KG1 (cell line): ENCODE measurements at places on chromosomes 12 and 14.
A peak's percentile ranks its signal among the peaks of the same experiment; 100 is the strongest.

DNA sequence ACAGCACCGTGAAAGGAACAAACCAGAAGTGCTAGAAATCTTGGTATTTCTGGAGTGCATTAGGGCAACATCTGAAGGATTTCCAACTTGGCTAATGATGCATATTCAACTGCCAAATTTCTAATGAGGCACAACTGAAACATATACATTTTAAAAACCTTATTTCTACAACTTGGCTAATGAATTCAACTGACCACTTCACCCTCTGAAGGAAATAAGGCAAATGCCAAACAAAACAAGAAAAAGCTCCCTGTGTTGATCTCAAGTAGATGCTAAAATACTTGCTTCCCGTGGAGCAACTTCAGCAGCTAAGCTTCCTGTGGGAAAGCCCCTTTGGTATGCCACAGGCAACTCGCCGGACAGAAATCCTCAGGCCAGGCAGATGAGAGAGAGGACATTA is 167.1 kb downstream of the TTC7B start:
- no peak for DNase-seq

DNA sequence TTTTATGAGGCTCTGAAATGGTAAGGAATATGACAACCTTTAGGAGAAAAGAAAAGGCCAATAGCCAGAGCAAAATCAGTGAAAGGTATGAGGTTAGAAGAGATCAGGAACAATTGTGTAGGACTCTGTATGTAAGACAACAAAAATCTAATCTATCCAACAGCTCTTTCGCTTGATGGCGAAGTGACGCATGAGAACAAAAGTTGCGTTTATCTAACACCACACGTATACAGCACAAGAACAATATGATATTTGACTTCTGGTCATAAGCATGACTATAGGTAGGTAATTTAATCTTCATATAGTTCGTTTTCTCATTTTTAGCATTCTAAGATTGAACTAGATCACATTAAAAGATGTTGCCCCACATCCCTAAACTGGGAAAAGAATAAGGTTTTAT is 1.5 kb downstream of the CLECL1 start:
- DNase-seq, result no peak

- no peak for DNase-seq
These were observed 13.7 kb upstream of the DYNC1H1 start for GRCh38 chr14:101950516-101951215.

DNA sequence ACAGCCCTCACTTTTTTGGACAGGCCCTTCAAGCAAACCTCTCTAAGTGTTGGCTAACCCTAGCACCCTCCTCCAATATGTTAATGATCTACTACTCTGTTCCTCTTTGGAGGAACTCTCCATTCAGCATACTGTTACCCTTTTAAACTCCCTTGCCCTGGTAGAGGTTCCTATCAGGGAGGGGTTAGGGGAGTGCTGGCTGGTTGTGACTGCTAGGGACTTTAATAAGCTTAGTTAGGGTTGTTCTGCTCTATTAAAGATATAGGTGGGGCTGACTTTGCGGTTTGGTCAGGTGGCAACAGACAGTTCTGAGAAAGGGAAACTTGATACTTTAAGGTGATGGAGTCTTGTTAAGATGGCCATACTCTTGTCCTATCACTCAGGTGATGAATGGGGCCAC is 301.5 kb upstream of the FBXO33 start:
- DNase-seq, result no peak

DNA sequence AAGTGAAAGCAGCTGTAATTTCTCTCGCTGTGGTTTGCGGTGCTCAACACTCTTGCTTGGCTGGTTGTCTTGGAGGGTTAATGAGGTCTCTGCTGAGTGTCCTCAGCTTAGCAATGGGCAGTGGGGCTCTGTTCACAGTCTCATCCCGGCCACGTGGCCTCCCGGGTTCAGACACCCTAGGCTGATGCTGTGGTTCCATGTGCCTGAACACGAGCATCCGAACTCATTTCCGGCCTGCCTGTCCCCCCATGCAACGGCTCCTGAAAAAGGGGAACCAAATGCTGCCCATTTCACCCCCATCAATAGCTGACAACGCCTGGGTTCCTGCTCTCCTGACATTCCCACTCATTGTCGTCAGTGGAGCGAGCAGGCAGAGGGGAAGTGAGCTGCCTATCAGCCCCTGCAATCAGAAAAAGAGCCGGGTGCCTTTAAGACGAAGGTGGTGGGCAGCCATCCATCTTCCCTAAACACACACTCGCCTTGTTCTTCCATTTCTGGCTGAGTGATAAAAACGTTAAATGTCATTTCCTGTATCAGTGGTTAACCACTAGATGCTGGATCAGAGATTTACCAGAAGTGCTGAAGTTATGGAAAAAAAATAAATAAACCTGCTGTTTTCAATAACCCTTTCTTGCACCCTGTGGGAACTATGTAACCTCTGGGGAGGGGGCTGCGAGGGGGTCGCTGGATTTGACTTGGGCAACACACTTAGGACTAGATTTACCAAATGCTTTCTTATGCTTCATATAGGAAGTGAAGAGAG is 60.3 kb upstream of the BCL2L14 start:
- DNase-seq, result peak; percentile 66

GRCh38 chr14:89430391-89431236 is 13.6 kb upstream of the FOXN3 start:
- no peak for DNase-seq

DNA sequence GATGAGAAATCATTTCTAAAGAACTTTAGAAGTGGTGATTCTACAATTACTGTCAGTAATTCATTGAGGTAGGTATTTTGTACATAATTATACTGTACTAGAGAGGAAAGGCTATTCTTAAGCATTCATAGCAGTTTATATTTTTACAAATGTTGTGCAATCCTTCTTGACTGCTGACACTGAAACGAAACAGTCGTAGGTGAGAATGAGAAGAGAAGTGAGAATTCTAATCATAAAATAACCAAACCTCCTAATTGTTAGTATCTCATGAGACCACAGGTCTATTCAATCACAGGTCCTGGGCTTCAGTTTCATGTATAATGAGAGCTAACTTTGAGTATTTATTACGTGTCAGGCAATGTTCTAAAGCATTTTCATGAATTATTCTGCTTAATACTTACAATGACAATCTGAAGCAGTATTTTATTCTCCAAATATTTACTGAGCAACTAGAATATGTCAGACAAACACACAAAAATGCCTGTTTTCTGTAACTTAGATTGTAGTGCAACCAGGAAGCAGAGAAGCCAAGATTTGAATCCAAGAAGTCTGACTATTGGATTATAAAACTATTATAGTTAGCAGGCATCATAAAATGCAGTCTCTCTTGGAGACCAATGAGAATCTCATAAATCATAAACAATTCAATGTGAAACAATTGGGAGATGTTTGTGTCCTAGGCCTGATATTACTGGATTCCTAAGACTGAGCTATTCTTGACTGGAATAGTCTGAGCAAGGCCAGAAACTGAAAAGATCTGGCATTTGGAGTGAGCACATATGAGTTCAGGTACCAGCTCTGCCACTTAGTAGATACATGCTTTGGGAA is 24.3 kb downstream of the RERG start:
- DNase-seq, result no peak

- peak; percentile 9 for DNase-seq
These were observed 223.9 kb downstream of the PTPRO start for GRCh38 chr12:15546102-15546701.

- no peak for DNase-seq
These were observed 2.9 kb downstream of the NEK9 start for GRCh38 chr14:75123991-75124390.

- DNase-seq, result peak; percentile 48
These were observed 23.2 kb upstream of the ESRRB start for GRCh38 chr14:76352639-76353281.

DNA sequence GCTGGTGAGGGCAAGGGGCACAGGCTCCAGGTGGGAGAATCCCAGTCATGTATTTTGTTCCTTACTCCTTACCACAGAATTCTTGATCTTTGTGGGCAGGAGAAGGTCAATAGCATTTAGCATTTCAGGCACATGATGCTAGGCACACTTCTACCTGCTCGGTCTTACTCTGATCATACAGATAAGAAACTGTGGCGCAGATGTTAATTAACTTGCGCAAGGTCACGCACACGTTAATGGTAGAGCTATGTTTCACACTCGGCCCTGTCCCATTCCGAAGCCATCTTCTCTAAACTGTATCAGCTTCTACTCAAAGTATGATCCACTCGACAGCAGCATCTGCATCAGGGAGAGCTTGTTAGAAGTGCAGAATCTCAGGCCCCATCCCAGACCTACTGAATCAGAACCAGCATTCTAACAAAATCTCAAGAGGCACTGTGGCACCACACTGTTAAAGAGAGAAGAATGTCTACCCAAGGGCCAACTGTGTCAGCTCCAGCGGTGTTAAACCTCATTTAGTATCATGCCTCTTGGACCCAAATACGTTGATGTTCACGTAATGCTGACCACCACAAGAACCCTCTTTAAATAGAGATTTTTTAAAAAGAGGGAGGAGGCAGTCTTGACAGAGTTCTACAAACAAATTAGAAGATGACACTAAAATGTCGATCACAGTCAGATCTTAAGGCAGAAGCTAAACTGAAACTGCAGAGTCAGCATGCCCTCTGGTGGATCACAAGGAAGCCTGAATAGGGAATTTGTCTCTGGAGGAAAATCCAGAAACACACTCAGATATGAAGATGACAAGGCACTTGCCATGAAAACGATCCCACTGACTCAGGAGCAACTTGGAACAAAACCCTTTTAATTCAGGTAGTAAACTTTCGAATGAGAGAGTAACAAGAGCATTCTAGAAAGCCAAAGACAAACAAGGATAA is 7.3 kb downstream of the STXBP6 start:
- no peak for DNase-seq

DNA sequence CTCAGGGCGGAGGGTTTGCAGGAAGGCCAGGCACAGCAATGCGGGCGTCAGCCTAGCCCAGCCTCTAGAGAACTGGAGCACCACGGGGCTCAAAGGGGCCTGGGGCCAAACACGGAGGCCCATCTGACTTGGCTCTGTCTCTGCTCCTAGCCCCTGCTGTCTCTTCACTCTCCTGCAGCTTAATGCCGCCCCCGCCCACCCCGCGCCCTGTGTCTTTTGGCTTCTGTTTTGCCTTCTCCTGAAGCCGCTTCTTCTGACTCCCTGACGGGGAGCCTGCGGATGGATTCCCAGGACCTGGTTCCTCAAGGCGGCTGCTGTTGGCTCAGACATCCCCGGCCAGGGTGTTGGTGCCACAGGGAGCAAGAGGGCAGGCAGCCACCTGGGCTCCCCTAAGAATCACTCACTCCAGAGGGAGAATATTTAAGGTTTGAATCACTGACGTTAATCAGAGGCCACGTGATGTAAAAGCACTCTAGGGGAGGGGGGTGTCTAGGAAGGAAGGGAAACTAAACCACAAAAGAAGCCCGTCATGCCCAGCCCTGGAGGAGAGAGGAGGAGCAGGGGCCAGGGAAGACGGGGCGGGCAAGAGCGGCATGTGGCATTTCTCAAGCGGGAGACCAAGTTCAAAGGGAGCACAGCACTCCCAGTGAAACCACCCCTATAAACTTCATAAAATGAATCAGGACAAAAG is 36.9 kb upstream of the PRMT8 start:
- no peak for DNase-seq

GRCh38 chr14:41872931-41873685 is 266.4 kb downstream of the LRFN5 start:
- no peak for DNase-seq
